ENCODE measurements at places on chromosomes 7 and 10.

GRCh38 chr7:91660734-91661356 is 219.7 kb downstream of the MTERF1 start:
- no peak for DNase-seq

DNA sequence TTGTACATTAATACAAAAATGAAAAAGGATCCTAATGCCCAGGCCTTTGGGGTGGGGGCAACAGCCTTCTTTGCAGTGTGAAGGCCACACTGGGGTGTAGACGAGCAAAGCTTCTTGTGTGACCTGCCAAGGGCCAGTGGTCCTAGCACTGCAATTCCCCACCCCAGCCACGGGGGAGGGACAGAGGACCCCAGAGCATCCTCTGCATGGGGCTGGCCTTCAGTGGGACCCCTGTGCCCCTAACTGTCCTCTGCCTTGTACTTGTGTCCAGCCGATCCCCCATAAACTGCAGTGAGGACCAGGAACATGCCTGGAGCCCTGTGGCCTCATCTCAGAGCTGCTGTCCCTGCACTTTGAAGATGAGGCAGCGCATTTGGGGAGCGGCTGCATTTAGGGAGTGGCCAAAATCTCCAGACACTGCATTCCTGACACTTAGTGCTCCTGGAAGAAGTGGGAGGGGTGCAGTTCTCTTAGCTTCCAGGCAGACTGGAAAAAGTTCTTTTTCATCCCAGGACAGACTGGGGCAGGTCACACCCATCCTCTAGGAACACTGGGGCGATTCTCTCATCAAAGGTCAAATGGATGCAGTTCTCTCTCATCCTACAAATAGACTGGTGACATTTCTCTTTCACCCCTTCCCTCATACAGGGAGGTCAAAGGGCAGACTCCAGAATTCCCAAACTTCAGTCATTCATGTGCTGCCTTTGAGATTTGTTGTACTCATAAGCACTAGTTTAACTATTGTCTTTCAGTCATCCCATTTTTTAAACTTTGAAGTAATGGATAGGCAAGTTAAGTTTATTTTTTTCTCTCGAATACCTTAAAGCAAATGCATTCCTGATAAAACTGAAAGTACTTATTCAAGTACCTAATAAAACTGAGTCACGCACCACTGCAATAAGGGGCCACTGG is 922 bp upstream of the MYO1G start:
- DNase-seq: no peak

DNA sequence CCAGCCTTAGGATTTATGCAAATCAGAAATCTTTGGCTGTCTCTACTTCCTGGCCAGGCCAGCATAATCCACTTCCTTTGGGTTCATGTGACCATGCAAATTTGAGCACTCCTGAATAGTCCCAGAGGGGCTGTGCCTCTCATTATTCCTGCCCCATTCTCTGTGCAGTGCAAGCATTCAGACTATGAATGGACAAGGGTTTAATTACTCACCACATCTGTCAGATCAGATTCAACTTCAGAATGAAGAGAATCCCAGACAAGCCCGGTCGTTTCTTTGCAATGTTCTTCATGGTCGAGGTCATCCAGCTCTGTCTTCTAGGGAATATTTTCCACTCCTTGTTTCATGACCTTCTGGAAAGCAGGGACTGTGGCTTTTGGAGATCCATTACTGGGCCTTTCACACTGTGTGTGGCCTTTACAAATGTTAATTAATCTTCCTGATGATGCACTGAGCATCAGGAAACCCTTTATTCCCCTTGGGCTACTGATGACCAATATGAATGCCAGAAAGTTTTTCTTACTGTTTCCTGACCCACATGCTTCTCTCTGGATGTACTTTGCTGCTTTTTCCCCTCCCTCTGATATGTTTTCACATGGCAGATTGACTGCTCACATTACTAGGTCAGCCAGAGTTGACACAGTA is 217.6 kb upstream of the TCF7L2 start:
- DNase-seq: peak; percentile 37

- no peak for DNase-seq
These were observed 10.0 kb upstream of the CRYGN start for GRCh38 chr7:151449990-151450389.

DNA sequence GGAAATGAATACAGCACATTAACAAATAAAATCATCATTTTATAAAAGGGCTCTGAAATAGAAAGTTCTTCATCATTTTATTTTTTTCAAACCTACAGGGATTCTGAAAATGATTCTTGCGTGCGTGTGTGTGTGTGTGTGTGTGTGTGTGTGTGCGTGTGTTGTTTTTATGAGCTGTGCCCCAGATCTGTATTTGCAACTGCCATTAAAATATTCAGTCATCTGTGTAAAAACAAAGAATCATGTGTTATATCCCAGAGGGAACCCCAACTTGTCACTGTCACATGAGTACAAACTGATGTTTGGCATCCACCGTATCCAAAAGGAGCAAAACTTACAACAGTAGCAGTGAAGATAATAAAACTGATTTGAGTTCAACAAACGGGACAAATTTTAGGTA is 635.4 kb upstream of the PFKP start:
- no peak for DNase-seq

GRCh38 chr7:112449353-112449752 is 907 bp upstream of the IFRD1 start:
- no peak for DNase-seq

- no peak for DNase-seq
These were observed 574.6 kb upstream of the GALNT17 start for GRCh38 chr7:70557338-70557737.
